Stimulated activated CD8-positive, alpha-beta memory T cell treated with anti-CD3 and anti-CD28 coated beads, Interleukin-15, amount 100 ng/mL, for 24 hours (primary cell): ENCODE measurements at places on chromosomes 1 and 21.

DNA sequence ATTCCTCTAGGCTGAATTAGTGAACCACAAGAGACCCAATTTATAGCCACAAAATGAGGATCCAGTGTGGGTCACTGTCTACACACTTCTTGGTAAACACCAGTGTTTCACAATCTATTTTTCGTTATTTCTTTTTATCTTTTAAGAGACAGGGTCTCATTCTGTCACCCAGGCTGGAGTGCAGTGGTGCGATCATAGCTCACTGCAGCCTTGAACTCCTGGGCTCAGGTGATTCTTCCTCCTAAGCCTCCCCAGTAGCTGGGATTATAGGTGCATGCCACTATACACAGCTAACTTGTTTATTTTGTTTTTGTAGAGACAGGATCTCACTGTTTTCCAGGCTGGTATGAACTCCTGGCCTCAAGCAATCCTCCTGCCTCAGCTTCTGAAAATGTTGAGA lies 29.3 kb upstream of the SLC45A3 start:
- DNase-seq: no peak

DNA sequence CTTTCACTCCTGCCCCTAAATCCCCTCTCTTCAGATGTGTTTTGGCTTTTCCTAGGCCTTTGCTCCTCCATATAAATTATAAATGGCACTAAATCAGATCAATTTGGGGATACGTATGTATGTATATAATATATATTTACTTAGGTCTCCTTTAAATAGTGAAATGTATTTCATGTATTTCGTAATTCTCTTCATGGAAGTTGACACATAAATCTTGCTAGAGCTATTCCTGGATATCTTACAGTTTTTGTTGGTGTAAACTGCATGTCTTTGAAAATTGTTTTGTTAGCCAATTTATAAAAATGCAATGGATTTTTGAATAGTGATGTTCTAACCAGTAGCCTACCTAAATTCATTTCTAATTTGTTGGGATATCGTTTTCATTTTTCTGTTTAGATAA lies 9.0 kb downstream of the RPF1 start:
- DNase-seq: no peak

DNA sequence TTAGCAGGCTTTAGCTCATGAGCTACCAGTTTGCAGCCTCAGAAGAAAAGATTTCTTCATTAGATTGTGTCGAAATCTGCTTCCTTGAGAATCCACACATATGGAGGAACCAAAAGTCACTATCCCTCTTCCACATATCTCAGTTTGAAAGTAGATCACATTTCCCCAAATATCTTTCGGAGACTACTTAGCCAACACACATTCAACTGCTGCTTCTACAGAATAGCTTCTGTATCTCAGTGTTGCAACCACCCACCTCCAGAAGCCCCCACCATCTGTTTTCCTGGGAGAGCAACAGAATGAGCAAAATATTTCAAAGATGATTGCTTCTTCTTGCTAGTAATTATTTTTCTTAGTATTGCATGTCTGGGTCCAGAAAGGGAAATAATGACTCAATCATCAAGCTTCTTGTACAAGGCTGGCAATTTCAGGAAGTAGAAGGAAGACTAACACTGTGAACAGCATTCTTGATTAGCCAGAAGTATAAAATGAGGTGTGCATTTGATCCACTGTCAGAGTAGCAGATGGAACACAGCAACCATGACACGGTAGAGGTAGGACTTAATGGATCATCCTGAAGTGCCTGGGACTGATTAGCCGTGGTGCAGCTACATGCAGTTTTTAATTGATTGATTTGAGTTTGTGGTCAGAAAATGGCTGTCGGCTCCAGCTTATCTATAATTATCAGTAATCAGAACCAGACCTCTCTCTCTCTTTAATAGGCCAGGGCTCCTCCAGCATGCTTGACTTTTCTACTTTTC lies 24.9 kb downstream of the ZC3H11B start:
- no peak for DNase-seq

- DNase-seq: no peak
Measured at GRCh38 chr1:53163291-53163768, 20.9 kb upstream of the SLC1A7 start.

DNA sequence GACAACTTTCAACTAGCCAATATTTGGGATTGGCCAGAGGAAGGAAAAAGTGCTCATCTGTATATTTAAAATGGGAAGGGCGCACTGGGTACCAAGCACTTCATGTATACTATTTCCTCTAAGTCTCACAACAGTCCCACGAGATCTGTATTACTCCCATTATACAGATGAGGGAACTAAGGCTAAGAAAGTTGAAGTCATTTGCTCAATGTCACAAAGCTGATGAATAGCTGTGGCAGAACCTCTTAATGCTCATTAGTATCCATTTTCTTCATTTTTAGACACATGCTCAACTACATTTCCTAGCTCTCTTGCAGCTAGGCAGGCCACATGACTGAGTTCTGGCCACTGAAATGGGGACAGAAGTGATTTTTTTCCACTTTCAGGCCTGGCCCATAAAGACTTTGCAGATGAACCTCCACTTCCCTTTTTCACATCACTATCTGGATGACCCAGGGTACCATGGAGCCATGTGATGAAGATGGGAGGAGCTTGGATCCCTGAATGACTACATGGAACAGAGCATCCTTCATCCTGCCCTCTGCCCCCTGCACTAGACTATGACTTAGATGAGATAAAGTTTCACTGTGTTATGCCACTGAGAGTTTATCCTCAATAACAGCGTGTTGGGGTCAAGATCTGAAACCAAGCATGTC lies 31.8 kb downstream of the ATF3 start:
- no peak for DNase-seq

DNA sequence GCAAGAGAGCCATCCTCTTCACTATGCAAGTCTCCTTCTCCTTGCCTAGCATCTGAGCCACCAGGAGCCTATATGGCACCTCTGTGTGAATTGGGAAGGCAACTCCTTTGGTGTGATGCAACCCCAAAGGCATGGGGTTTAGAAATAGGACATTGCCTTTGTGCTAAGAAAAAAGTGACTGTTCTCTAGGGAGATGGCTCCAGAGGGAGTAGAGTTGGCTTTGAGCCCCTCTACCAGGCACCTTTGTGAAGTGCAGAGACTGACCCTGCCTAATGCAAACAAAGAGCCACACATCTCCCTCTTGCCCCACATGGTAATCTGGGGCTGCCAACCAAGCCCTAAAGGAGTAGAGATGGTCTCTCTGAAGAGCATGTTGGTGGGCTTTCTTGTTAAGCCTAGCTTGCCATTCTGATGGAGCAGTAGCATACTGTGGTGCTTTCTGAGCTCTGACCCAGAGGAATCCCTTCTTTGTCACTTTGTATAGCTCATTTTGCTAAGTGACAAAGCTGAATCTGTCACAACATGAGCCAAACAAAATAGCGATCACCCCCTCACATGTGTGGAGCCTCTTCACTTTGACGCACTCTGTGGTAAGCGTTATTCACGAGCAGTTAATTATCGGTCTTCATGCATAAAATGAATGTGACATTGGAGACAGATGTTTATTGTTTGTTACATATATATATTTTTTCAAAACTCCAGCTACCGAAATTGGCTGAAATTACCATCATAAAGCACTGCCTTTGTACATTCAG lies 74.4 kb downstream of the RWDD3 start:
- no peak for DNase-seq

GRCh38 chr1:85628791-85629531 lies 48.4 kb downstream of the CCN1 start:
- no peak for DNase-seq
